ENCODE measurements at places on chromosomes 6 and 20. TPM values are rescaled to one million over a fixed set of nuclear protein-coding genes. Genes with fewer than 3 reads are reported as not detected.

ZCCHC3 gene
- total RNA-seq = 18.8 TPM

GRCh38 chr6:44387346-44388134 is at the start of gene CDC5L:
Gene CDC5L (plus strand): TSS chr6:44387706. CDS start chr6:44387824, 118 bp downstream.
- peak; percentile 98 for DNase-seq

- no peak for DNase-seq
Measured at GRCh38 chr20:24956001-24956841, 7.2 kb downstream of the CST7 start.

- peak; percentile 62 for DNase-seq
Measured at GRCh38 chr6:1047981-1048541, 263.8 kb upstream of the FOXQ1 start.

- DNase-seq = no peak
Measured at GRCh38 chr6:108133594-108134179, 32.1 kb upstream of the NR2E1 start.

GRCh38 chr6:150996968-150997367 is 131.5 kb downstream of the MTHFD1L start:
- DNase-seq = no peak

LCA5 gene
- total RNA-seq = 13.0 TPM

RBM12 gene
- total RNA-seq = 73.9 TPM

GRCh38 chr6:169266746-169267591 is 13.3 kb upstream of the THBS2 start:
- DNase-seq = no peak

DNA sequence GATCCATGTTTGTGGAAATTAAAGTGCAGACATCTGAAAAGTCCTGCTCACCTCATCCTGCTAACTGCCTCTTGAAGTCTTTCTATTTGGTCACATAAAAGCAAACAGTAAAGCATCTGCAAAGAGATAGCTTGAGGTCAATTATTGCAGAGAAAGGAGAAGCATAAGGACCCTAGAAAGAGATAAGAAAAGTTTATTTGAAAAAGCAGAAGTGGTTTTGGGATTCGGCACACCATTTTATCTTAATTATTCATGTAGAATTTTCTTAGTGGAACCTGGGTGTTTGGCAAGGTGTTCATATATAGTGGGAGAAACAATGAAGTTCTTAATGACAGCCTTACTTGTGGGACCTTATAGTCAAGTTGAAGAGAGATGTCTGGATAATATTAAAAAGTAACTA is 280.8 kb downstream of the CENPW start:
- no peak for DNase-seq

TP53TG5 gene
- total RNA-seq = 0.39 TPM

- DNase-seq = no peak
Measured at GRCh38 chr6:14088600-14089192, 28.9 kb upstream of the CD83 start.

DNA sequence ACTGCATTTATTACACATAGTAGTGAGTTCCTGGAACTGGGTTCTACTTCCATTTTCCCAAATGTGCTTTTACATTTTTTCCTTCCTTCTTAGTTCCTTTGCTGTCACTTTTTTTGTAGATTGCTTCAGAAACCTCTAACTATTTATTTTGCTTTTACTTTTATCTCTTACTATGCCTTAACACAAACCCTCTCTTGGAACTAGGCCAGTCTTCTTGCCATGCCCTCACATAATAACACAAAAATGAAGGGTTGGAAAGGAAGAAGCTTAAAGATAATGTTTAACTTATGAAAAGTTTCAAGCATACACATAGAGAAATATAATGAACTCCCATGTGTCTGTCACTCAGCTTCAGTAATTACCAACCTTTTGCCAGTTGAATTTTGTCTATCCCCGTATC is 27.1 kb downstream of the TOP1 start:
- DNase-seq = no peak

- DNase-seq = no peak
Measured at GRCh38 chr20:11219192-11219591, 545.4 kb upstream of the JAG1 start.

ZBP1 gene
- 0.06 TPM for total RNA-seq

ZNF311 gene
- 5.6 TPM for total RNA-seq

- DNase-seq = no peak
Measured at GRCh38 chr6:38172739-38173410, 353.3 kb downstream of the ZFAND3 start.

DNA sequence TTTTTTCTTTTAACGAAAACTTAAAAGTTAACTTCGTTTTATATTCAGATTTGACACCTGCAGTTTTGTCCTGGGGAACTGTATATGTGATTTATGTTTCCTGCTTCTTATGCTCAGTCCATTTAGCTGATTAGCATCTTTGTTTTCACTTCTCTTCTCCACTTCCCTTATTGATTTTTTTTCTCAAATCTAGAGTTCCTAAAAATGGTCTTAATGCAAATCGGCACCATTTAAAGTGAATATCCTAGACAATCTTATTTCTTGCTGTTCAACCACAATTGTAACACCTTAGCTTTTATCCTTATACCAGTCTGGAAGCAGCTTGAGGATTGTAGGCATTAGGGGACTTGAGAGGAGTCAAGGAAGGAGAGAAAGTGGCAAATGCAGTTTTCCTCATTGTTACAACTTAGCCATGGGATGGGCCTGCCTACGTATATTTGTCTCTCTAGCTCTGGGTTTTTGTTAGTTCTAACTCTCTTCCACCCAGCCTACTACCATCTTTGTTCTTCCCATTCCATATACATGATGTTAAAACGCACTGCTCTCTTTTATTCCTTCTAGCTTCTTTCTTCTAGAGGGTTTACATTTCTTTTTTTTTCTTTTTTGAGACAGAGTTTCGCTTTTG is 8.5 kb downstream of the QRSL1 start:
- DNase-seq = no peak

- no peak for DNase-seq
Measured at GRCh38 chr6:105322499-105323225, 80.2 kb downstream of the PREP start.

TCF21 gene
- total RNA-seq = not detected

SLC22A3 gene
- total RNA-seq = 49.4 TPM

NKX2-2 gene
- total RNA-seq = 6.6 TPM

ADGRB3 gene
- 99.7 TPM for total RNA-seq

OOEP gene
- not detected for total RNA-seq

- DNase-seq = no peak
Measured at GRCh38 chr6:166940643-166941068, 15.7 kb downstream of the RNASET2 start.

GRCh38 chr6:52125139-52125538 is 37.7 kb upstream of the PKHD1 start:
- DNase-seq = no peak

FAM217A gene
- total RNA-seq = not detected

DNA sequence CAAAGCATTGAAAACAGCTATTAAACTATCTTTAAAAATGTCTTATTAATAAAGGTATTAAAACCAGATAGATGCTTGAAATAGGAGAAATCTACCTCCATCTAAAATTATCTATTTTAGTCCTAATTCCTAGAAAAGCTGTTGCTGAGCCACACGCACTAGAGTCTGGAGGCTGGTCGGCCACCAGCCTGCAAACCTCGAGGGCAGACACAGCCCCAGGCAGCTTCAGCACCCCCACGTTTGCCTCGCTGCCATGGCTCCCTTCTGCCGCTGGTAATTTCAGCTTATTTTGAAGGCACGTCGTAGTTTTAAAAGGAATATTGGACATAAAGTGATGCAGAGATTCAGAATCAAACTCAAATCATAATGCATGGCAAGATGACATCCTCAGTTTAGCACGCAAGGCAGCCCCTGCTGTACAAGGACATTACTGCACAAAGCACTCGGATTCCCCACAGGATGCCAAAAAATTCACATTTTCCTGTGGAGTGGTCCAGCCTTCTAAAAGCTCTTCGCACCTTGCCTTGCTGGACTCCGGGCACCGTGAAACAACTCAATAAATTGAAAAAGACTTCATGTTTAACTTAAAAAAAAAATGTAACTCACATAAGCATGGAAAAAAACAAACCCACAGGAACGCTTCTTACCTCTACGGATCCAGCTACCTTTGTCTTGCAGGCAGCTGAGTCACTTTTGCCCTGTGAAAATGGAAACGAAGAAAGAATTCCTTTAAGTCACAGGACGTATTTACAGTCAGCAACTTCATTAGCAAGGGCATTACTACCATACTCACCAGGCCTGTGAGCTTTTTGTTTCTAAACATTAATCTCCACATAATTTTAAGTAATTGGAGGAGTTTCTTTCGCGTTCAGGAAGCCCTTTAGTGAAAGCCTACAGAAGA is 143.4 kb upstream of the RPS6KA2 start:
- no peak for DNase-seq

DNA sequence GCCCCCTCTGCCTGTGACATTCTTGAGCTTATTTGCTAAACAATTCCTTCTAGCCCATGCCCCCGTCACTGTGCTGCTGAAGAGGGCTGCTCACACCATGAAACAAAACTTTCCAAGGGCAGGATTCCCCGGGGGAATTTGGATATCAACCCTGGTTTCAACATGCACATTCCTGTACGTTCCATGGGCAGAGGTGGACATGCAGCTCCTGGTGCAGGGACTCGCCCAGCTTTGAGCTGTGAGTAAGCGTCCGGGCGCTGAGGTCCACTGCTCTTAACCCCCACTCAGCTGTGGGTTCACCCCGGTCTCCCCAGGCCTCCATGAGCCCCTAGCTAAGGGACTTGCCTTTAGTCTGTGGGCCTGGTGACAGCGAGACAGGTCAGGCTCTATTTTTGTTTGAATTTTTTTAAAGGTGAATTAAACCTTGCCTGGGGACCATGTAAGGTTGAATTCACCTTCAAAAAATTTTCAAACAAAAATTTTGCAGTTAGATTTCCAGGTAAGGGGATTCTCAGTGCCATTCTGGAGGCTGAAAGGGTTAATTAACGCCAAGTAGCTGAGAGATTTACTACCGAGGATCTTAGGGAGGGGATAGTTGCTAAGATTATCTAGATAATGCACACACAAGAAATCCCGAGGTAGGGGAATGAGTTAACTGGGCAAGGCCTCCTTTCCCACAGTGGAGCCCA is 70.3 kb upstream of the SLC22A23 start:
- DNase-seq = no peak

- no peak for DNase-seq
Measured at GRCh38 chr6:14423955-14424354, 306.4 kb downstream of the CD83 start.

DNA sequence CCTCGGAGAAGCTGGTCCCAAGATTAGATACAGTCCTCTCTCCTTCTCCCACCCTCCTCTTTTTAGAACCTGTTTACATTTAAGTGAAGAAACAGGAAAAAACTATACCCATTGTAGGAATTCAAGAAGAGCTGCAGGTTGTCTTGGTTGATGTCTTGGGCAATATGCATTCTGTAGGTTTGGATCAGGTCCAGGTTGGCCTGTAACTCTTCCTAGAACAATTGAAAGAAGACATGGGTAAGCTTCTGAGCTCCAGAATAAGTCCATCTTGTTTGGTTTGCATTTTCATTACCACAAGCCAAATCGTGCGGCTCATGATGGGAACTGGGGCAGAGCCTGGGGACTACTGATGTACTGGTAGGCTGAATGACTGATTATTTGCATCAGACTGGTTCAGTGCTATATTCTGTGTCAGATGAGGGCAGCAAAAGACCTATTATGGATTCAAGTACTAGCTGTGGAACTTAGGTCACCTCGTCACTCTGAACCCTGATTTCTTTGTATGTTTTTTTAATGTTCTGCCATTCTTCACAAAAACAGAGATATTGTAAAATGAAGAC is 20.3 kb upstream of the SLA2 start:
- no peak for DNase-seq

GRCh38 chr6:30826961-30827342 is 57.4 kb upstream of the DDR1 start:
- DNase-seq = no peak

- DNase-seq = peak; percentile 36
Measured at GRCh38 chr6:111423960-111424846, 58.8 kb downstream of the REV3L start.

DNA sequence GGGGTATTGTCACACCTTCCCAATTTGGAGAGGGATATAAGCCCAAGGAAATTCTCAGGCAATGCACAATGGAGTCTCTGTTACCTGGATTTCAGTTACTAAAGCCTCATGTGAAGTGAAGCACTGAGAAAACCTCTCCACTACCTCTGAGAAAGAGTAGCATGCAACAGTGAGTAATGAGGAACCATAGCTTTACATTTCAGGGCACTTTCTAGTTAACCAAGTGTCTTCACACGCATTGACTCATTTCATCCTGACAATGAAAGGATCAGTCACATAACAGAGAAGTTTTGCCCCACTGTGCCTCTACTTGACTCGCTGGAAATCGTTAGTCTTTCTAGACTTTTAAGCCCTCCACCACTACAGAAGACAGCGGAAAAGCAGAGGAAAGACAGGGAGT is 86.2 kb upstream of the ARID1B start:
- no peak for DNase-seq

EDN1 gene
- 10.9 TPM for total RNA-seq

DNA sequence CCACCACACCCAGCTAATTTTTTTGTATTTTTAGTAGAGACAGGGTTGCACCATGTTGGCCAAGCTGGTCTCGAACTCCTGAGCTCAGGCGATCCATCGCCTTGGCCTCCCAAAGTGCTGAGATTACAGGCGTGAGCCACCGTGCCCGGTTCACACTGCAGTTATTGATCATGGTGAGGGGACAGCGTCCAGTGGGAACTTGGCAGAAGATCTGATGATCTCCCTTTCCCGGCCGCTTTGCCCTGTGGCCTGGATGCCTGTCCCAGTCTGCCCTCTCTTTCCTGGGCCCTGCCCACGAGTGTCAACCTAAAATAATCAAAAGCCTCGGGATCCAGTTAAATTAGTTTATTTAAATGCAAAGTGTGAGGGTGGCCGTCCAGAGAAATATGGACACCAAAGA is 42.2 kb downstream of the CPNE5 start:
- no peak for DNase-seq

PTCHD4 gene
- total RNA-seq = 11.7 TPM

GRCh38 chr6:3831761-3832530 is 17.2 kb upstream of the FAM50B start:
- DNase-seq = peak; percentile 68

- no peak for DNase-seq
Measured at GRCh38 chr6:76684875-76685274, 612.4 kb upstream of the IMPG1 start.

- no peak for DNase-seq
Measured at GRCh38 chr6:147947521-147947920, 395.1 kb upstream of the SASH1 start.

UST gene
- total RNA-seq = 23.9 TPM

- DNase-seq = no peak
Measured at GRCh38 chr6:30719356-30719755, 796 bp upstream of the TUBB start.

ZSCAN31 gene
- total RNA-seq = 19.9 TPM

FRK gene
- total RNA-seq = 1.9 TPM

- no peak for DNase-seq
Measured at GRCh38 chr6:80466981-80467380, 360.5 kb downstream of the BCKDHB start.

All from spinal cord (tissue), 10 donors.